ENCODE measurements at places on chromosomes 12 and 14.

DNA sequence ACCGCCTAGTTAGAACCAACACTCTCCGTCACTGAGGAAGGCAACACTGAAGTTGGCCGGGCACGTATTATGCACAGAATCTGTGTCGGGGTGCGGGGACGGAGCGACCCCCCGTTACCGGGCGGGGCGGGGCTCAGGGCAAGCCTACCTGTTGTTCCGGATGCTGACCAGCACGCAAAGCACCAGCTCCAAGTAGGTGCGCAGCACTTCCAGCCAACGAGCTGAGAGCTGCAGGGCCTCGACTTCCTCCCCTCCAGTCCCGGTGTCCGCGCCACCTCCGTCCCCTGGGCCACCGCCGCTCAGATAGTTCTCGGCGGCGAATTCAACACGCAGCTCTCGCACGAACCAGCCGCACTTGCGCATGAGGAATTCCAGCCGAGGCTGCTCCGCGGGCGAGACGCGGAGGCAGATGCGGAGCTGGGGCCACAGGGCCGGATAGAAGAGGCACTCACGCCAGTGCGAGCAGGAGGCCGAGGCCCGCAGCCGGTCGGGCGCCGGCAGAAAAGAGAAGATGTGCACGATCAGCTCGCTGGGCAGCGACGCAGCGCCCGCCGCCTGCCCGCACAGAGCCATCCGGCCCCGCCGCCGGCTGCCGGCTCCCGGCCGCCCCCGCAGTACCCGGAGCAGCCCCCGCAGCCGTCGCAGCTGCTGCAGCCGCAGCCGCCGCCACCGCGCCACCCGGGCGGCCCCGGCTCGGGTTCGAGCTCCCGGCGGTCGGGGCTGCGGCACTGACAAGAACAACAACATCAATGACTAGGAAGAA is 636 bp downstream of the FBXO33 start:
- DNase-seq: peak; percentile 79

DNA sequence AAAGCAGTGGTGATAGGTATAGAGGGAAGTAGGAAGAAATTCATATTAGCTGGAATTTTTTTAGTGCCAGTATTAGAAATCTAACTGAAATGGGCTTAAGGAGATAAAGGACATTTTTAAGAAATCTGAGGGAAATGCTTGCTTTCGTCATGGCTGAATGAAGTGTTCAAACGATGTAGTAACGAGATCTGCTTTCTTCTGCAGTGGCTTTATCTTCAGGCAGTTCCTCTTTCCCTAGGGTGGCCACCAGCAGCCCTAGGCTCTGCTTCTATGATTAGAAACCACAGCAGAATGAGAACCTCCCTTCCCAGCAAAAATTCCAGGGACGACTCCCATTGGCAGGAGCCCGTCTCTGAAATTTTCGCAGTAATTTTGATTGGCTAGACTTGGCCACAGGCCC is 163.9 kb upstream of the FRMD6 start:
- no peak for DNase-seq

GRCh38 chr14:67510121-67510520 is 21.6 kb upstream of the TMEM229B start:
- DNase-seq: no peak

GRCh38 chr14:103002578-103003350 is 54.6 kb downstream of the CDC42BPB start:
- DNase-seq: no peak

- DNase-seq: peak; percentile 92
Measured at GRCh38 chr12:2267703-2268470, 215.1 kb downstream of the CACNA1C start.

DNA sequence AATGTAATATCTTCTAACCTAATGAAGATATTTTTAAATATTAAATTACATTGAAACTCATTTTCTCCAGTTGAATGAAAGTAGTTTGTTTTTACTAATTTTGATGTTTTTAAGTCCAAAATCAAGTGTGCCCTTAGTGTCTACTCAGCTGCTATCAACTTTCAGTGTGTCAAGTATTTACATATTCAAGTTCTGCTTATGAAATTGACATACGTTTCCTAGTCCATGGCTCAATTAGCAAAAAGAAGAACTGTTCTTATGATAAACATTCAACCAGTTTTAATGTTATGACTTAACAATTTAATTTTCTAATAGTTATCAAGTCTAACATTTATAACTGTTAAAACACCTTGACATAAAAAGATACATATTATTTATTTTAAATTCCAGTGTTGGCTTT is 137.1 kb downstream of the DUSP6 start:
- no peak for DNase-seq

DNA sequence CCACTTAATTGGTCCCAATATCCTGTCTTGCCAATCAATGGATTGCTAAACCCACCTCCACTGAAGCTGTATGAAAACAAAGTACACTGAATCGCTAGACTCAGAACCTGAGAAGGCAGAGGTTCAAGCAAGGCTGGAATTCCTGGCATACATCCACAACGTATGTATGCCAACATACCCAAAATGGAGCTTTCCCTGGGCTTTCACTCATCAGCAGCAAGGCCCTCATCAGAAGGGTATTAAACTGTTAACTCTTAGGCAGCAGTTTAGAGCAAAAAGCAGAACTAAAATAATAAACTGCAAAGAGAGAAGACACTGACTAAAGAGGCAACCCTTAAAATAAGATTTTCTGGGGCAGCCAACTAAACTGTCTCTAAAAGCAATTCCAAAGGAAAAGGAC is 13.6 kb downstream of the MED13L start:
- no peak for DNase-seq

DNA sequence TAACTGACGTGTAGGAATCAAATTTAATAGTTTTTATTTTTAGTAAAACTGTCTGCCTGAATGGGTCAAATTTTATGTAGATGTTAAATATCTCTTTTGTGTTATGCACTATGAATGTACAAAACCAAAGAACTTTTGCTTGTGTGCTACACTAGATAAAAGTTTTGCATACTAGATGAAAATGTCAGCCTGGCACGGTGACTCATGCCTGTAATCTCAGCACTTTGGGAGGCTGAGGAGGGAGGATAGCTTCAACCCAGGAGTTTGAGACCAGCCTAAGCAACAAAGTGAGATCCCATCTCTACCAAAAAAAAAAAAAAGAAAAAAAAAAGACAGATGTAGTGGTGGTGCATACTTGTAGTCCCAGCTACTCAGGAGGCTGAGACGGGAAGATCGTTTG is 11.1 kb downstream of the AEBP2 start:
- DNase-seq: peak; percentile 42

DNA sequence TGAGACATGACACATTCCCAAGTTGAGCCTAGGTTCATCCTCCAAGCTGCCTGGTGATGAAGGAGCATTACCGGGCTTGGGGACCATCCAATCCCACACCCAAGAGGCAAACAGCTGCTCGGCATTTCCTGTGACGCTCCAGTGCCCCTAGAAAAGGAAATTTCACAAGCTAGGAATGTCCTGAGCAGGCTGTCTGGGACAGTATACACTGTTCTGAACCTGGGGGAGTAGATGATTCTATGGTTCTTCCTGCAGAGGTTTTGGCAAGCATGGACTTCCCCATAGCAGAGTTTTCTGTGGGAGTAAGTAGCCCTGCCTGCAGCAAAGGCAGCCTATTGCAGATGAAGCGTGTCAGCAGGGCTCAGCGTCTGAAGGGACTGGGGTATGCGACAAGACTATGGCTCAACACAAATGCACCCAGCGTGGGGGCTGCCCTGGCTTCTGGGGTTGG is 47.4 kb upstream of the SRSF5 start:
- DNase-seq: no peak

GRCh38 chr14:36454599-36455240 is 65.3 kb downstream of the NKX2-1 start:
- DNase-seq: no peak

GRCh38 chr12:122352394-122352793 is 70.1 kb downstream of the CLIP1 start:
- DNase-seq: no peak

DNA sequence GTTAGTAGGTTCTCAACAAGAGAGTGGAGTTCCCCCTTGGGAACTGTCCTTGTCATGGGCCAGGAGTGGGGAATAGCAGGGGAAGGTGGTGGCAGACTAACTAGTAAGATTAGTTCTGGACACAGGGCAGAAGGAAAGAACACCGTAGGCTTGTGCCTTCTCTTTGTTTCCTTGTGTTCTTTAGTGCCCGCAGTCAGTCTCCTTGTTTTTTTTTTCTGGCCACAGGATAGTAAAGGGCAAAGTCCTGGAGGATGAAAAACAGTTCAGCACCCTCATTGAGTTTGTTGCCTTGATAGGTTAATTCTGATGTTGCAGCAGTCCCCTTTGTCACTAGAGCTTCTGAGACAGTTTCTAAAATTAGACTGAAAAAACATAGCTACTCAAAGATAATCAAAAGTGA is 8.4 kb downstream of the PEX5 start:
- DNase-seq: no peak

DNA sequence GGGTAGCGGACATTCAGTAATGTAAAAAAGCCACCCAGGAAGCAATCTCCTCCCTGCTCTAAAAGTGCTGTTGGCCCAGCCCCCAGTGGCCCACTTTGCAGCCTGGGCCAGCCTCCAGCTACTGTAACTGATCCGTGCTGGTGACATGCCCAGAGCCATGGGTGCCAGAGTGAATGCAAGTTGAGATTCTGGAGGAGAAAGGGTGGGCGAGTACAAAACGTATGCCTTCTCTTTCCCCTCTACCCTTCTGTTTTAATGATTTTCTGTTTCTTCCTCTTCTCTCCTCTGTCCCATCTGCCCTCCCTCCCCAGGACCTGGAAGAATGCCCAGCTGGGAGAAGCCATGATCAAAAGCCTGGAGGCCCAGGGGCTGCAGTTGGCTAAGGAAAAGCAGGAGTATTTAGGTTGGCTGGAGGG is 16.9 kb downstream of the PLEKHD1 start:
- DNase-seq: peak; percentile 45

- no peak for DNase-seq
Measured at GRCh38 chr14:91464615-91465205, 45.4 kb downstream of the PPP4R3A start.

DNA sequence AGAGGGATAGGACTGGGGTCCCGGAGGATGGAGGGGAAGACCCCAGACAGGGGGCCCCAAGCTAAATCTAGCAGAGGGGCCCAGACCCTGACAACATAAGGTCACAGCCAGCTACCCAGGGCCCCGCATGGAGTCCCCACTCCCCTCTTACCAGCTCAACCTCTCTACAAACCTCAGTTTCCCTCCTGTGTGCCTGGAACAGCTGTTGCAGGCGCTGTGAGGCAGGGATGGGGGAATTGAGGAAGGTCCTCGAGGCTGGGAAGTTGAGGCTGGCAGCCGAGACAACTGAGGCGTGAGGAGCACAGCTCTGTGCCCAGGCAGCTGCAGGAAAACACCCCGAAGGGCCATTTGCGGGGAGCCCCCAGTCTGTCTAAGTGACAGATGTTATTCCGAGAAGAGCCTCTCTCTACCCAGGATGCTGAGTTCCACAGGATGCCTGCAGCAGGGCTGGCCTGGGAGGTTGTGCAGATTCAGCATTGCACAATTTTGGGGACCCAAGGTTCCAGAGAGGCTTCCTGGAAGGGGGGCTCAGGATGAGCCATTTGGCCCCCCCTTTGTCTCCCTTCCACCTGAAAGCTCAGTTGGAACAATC is 42.7 kb upstream of the NCOR2 start:
- no peak for DNase-seq

DNA sequence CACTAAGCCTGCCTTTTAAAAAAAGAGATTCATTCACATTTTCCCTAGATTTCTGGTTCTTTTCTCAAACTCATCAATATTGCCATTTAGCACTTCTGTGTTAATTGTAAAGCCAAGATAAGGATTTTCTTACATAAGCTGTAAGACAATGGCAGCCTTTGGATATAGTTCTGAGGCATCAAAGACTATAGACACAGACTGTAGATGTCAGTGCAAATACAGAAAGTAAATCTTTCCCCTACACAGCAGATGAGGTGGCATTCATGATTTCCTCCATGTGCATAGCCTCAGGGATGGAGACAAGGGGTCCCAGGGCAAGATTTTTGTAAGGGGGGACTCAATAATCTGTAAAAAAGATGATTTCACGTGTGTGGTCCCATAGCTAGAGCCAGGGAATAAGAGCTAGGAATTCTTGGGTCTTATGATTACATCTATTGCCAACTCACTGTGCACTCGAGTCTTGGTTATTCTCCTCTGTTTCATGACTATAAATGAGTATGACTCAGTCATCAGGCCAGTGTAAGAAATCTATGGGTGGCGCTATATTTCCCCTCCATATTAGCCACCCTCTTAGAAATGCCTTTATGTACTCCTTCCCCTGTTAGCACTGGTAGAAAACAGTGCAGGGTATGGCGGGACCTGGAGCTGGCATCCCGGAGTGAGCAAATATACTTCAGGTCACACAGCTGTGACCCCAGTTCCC is 207.5 kb downstream of the EXOC5 start:
- DNase-seq: no peak

- no peak for DNase-seq
Measured at GRCh38 chr12:87953256-87953860, 75.8 kb downstream of the C12orf50 start.

- no peak for DNase-seq
Measured at GRCh38 chr12:110084314-110085015, 36.1 kb upstream of the C12orf76 start.

DNA sequence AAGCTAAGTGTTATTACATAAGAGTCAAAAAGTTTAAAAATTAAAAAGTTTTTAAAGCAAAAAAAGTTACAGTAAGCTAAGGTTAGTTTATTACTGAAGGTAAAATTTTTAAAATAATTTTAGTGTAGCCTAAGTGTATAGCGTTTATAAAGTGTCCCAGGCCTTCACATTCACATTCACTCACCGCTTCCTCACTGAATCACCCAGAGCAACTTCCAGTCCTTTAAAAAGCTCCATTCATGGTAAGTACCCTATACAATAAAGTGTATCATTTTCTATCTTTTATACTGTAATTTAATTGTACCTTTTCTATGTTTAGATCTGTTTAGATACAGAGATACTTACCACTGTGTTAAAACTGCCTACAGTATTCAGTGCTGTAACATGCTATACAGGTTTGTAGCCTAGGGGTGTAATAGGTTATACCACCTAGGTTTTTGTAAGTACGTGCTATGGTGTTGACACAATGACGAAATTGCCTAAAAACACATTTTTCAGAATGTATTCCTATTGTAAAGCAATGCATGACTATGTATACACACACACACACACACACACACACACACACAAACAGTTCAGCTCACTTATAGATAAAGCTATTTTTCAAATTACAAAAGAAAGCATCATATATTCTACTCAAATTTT is 3.7 kb downstream of the CLEC14A start:
- DNase-seq: no peak

DNA sequence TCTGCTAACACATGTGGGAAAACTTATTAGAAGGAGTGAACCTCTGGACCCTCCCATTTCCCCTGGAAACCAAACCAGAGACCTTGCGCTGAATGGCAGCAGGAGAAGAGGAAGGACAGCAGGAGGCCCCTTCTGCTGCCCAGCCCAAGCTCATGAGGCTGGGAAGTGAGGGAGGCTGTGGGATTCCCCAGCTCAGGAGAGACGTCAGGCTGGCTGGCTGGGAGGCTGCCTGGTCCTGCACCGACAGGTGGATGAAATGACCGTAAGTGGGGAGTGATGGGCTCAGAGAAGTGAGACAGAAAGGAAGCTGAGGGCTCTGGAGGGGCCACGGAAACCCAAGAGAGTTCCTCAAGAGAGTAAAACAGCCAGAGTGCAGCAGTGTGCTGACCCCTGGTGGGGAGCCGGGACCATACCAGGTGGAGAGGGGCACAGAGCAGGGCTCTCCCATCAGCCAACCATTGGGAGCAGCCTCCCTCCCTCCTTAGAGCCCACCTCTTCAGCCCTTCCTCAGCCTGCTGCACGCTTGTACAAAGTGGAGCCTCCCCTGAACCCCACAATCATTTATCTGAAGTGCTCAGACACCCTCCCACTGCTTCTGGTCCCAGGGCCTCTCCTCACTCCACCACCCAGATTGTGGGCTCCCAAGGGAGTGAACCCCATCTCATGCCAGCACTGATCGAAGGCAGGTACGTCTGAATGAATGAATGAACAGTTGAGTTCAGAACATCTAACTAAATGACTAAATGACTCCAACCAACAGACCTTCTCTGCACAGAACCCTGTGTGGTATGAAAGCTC is 14.0 kb downstream of the TAMALIN start:
- peak; percentile 93 for DNase-seq

Data from islet precursor cell (in vitro differentiated cells).